Stimulated activated CD8-positive, alpha-beta memory T cell treated with anti-CD3 and anti-CD28 coated beads, Interleukin-4, amount 100 ng/mL, for 4 hours (primary cell): ENCODE measurements at places on chromosomes 5 and 9.

DNA sequence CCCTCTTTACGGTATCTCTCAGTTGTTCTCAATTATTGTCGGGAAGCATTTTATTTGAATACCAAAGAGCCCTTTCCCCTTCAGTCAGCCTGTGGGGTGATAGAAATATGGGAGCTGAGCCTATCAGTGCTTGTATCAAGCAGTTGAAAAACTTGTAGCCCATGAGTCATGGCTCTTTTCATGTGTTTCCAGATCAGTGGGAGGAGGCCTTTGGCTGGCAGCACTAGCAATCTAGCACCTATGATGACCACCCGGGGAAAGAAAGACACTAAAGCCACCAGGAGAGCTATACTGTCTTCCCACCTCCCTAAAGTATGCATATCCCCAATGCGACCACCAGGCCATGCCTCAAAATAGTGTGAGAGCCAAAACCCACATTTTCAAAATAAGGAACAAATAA, 696.9 kb upstream of the C9orf72 start:
- DNase-seq, result no peak

DNA sequence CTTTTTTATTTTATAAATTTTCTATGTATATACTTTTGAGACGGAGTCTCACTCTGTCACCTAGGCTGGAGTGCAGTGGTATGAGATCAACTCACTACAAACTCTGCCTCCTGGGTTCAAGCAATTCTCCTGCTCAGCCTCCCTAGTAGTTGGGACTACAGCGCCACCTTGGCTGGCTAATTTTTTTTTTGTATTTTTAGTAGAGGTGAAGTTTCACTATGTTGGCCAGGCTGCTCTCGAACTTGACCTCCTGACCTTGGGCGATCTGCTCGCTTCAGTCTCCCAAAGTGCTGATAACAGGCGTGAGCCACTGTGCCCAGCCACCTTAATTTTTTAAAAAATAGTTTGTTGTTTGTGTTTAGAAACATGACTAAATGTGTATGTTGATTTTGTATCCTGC, 76.6 kb downstream of the FBXO4 start:
- no peak for DNase-seq

DNA sequence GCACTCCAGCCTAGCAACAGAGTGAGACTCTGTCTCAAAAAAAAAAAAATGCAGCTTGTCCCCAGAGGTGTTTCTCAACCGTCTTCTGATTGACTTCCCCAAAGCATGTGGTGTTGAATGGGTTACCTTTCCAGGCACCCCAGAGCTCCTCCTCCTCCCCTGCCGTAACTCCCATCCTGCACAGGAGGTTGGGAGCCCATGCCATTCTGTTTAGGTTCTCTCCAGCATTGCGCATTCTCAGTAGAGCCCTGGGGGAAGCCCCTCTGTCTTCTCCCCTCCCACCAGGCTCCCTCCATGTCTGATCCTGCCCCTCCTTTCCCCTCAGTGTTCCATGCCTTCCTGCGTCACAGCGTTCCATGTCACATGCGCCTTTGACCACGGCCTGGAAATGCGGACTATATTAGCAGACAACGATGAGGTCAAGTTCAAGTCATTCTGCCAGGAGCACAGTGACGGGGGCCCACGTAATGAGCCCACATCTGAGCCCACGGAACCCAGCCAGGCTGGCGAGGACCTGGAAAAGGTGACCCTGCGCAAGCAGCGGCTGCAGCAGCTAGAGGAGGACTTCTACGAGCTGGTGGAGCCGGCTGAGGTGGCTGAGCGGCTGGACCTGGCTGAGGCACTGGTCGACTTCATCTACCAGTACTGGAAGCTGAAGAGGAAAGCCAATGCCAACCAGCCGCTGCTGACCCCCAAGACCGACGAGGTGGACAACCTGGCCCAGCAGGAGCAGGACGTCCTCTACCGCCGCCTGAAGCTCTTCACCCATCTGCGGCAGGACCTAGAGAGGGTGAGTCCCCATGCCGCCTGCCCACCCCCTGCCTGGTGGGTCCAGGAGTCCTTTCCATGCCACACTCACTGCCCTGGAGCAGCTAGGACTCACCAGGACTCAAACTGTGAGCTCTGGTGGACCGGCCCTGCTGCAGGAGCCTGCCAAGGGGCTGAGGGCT, 40.6 kb downstream of the JADE2 start:
- no peak for DNase-seq

- DNase-seq, result no peak
These were observed 100.4 kb upstream of the SLC44A1 start for GRCh38 chr9:105144076-105144475.

- DNase-seq, result no peak
These were observed 104.3 kb downstream of the TRPM6 start for GRCh38 chr9:74783408-74783807.

DNA sequence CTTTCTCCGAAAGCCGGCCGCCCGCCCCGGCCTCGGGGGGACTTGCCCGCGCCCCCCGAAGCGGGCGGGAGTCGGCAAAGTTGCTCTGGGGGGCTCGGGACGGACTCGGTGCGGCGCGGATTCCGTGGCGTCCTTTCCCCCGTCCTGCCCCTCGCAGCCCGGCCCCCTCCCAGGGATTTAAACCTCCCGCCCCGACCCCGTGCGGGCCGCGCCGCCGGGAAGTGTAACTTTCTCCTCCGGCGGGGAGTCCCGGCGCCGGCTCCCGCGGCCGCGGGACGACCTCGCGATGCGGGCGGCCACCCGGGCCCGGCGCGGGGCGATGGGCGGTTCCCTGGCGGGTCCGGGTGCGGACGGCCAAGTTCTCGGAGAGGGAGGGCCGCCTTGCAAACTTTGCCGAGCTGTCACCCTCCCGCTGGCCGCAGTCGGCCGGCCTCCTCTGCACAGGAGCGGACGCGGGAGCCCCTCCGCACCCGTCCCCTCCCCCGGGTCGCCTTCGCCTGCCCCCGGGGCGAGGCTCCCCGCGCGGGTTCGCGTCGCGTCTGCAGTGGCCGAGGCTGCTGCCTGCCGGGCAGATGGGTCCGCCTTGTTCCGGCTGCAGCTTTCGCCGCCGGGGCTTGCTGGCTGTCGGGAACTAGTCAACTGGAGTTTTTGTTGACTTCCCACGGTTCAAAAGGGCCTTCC, 732 bp downstream of the PBX3 start:
- no peak for DNase-seq

GRCh38 chr5:155114655-155115054, 101.1 kb downstream of the KIF4B start:
- no peak for DNase-seq

GRCh38 chr9:21015129-21015815, 16.2 kb downstream of the HACD4 start:
- DNase-seq, result no peak

- DNase-seq, result no peak
These were observed 9.5 kb downstream of the SLC35A4 start for GRCh38 chr5:140574165-140574564.

GRCh38 chr5:113233606-113234005, 201.2 kb downstream of the TSSK1B start:
- DNase-seq, result no peak

- DNase-seq, result no peak
These were observed 285.2 kb downstream of the EBF1 start for GRCh38 chr5:158814521-158814920.

- DNase-seq, result no peak
These were observed 31.1 kb upstream of the GRXCR2 start for GRCh38 chr5:145903867-145904266.

- no peak for DNase-seq
These were observed 268.0 kb upstream of the MVB12B start for GRCh38 chr9:126058591-126058990.

GRCh38 chr9:117703537-117703936, 666 bp upstream of the TLR4 start:
- no peak for DNase-seq

- no peak for DNase-seq
These were observed 124.2 kb upstream of the CCDC152 start for GRCh38 chr5:42632354-42632900.

GRCh38 chr9:106298997-106299396, 564.0 kb upstream of the ZNF462 start:
- DNase-seq, result no peak

DNA sequence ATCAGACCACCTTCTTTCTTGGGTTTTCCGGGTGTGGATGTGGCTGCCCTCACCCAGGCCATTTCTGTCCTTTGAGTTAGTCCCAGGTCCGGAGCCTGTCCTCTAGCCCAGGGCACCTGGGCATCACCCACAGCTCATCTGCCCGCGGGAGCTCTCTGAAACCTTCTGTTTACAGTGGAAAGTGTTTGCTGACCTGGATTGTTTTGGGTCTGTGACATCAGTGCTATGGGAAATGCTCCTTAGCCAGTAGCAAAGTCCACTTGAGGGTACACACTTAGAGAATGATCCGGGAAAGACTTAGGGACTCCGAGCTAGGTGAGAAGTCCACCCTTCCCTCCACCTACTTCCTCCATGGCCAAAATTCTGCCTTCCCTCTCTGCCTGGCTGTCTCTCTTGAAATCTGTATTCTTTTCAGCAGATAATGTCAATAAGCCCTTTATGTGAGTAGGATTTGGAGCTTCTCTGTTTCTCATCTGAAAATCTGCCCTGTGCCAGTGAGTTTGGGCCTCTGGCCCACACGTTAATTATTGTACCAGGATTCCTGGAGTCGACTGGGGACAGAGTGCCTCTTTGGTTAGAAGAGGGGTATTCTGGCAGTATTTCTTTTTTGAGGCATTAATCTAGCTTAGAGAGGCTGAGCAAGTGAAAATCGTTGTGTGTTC, 19.9 kb downstream of the ABLIM3 start:
- no peak for DNase-seq

DNA sequence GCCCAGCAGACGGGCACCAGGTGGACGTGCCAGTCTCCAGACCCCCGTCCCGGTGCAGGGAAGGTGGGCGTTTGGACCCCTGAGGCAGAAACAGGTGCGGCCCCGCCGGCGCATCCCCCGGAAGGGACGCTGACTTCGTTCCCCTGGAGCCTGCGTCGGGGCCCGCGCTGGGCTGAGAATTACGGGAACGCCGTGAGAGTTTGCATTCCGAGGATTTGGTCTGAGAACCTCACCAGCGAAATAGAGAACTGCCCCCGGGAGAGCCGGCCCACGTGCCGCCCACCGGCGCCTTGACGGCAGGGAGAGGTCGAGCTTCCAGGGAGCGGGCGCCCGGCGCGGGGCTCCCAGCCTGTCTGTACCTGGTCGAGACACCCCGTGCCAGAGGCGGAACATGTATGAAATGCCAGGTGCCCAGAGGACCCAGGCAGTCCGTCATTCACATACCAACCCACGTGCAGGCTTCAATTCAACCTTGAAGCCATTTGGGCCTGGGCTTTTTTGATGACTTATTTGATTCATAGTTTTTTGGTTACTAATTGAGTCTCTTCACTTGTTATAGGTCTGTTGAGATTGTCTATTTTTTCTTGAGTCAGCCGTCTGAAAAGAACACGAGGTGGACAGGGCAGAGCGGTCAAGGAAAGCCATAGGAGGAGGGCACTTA, 877 bp upstream of the CAMSAP1 start:
- no peak for DNase-seq

GRCh38 chr5:157611571-157612476, 36.2 kb upstream of the ADAM19 start:
- no peak for DNase-seq

DNA sequence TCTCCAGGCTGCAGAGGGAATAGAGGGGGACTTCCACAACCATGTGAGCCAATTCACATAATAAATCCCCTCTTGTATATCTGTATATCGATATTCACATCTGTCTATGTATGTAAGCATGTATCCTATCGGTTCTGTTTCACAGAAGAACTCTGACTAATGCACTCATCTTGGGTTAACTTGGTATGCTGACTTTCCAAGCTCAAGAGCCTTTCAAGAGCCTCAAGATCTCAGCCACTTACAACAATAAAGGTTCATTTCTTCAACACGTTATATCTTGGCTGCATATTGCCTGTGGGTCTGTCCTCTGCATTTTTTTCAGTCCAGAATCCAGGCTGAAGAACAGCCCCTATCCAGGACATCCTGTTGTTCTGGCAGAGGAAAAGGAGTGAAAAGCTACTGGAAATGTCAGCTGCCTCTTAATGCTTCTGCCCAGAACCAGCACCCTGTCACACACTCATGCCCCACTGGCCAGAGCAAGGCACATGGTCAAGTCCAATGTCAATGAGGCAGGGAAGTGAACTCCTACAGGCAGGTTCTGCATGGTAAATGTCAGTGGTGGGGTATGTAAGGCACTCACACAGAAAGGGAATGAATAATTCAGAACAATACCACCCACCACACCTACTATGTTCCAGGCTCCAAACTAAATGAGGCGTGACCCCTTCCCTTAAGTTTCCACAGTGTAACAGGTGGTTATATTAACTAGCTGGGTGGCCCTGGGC, 91.6 kb upstream of the ICE1 start:
- DNase-seq, result no peak

GRCh38 chr5:73591102-73591695, 25.7 kb downstream of the UTP15 start:
- DNase-seq, result no peak

DNA sequence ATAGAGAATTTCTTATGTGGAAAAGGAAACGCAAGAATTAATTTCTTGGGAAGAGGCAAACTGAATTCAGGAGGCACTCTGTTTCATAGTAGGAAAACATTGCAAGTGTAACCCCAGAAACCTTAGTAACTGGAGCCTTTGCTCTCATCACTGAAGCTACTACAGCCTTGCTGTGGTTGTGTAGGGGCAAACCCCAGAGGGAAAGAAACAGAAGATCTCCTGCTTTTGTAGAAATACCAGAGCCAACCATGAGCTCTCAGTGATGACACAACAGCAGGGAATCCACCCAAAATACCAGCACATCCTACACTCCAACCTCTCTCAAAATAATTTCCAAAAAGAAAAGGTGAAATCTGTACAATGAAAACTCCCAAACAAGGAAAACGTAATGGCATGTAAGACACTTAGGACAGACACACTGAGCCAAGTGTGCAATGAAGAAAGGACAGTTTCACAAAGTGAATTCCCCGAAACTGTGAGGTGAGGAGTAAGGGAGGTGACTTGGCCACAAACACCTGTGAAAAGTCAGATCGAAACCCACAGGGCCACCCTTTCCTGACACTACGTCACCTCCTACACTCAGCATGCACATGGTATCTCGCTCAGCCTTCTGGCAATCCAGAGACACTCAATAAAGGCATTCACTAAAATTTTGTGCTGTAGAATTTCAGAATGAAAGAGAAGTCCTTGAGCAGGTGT, 8.5 kb upstream of the ACSL6 start:
- DNase-seq, result peak; percentile 42

- DNase-seq, result no peak
These were observed 5.1 kb upstream of the RGMB start for GRCh38 chr5:98768160-98768959.

DNA sequence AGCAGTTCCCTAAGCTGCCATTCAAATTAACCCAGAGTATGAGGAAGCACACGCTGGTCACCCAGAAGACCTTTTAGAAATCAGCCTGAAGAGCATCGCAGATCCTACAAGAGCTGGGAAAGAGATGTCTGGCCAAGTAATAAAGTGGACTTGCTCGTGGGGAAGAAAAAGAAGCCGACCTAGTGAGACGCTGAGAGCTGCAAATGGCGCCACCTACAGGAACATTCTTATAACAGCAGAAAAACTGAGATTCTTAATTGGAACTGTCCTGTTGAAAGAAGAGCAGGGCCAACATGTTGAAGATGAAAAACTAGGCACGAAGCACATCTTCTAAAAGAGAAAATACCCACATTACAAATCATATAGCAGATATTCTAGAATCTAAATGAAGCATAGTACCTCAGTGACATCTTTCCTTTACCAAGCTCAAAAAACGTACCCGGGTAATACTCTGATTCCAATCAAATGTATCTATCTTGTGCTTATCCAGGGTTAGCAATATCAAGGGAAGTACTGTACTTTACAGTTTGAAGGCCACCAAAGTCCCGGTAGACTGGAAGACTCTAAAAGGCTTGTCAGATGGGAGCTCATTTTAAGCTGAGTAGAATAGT, 3.9 kb upstream of the GNAQ start:
- peak; percentile 15 for DNase-seq

- no peak for DNase-seq
These were observed 163.6 kb downstream of the MEF2C start for GRCh38 chr5:88719434-88719833.

- DNase-seq, result no peak
These were observed 1.3 kb upstream of the GNAQ start for GRCh38 chr9:78032730-78033457.
